ENCODE measurements at places on chromosomes 1 and 21. TPM values are rescaled to one million over a fixed set of nuclear protein-coding genes. Genes with fewer than 3 reads are reported as not detected.

The PIK3C2B gene
- total RNA-seq = 33.7 TPM

The UTS2 gene
- total RNA-seq = 1.3 TPM

The KLHDC7A gene
- total RNA-seq = not detected

- no peak for DNase-seq
Measured at GRCh38 chr1:16091296-16091695, 17.8 kb upstream of the FAM131C start.

- DNase-seq = peak; percentile 90
Measured at GRCh38 chr1:67850611-67851075, 17.4 kb upstream of the GNG12 start.

- DNase-seq = peak; percentile 3
Measured at GRCh38 chr1:48061162-48062136, 64.3 kb upstream of the TRABD2B start.

GRCh38 chr1:237553078-237553477 is 337.6 kb downstream of the ZP4 start:
- DNase-seq = no peak

DNA sequence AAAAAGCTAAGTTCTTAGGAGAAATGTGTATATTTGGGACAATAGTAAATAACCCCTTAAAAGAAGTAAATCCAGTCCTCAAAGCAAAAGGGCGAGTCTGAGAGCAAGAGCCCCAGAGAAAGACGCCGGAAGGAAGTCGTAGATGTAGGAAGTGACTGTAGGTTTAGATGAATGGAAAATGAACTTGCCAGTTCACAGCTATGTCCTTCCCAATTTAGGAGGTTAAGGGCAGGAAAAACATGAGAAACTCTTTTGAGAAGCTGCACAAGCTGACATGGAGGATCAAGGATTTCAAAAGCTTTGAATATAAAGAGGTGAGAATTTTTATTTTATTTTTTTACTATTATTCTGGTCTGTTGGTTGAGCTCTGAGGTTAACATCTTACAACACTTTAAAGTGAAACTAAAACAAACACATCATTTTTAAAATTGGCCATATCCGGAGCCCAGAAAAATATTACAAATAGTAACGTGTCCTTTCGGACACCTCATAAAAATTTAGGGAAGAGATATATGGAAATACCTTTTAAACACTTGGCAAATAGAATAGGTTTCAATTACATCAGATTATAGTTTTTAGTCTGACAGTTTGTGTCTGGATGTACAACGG is 1178.6 kb downstream of the MRPL39 start:
- DNase-seq = no peak

DNA sequence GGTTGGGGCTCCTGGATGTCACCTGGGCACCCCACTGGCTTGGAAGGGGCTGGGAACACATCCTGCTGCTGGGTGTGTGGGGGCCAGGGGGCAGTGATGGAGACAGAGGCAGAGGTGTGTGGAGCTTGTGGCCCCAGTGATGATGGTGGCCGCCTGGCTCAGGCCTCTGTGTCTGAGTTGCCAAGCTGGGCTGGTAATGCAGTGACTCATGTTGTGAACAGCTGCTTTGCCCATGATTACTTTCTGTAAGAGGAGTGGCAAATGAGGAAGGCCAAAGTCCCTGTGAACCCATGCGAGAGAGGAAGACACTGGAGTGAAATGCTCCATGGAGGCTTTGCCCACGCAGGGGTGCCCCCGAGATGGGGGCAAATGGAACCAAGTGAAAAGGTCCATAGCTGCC is 86.8 kb downstream of the KCNJ6 start:
- no peak for DNase-seq

DNA sequence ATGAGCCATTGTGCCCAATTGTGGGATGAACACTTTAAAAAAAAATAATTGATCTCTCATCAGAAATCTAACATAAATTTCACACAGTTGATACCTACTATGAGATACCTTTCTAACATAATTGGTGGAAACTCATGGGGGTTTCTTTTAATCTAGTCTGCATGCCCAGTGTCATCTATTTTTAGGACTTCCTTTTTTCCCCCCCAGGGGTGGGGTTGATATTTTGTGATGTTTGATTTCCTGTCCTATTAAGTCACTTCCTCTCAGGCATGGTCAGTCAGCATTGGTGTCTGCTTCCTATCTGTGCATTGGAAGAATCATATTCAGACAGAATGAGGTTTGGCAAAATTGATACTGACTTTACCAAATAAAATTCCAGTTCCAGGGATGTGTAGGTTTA is 21.5 kb downstream of the NFYC start:
- no peak for DNase-seq

DNA sequence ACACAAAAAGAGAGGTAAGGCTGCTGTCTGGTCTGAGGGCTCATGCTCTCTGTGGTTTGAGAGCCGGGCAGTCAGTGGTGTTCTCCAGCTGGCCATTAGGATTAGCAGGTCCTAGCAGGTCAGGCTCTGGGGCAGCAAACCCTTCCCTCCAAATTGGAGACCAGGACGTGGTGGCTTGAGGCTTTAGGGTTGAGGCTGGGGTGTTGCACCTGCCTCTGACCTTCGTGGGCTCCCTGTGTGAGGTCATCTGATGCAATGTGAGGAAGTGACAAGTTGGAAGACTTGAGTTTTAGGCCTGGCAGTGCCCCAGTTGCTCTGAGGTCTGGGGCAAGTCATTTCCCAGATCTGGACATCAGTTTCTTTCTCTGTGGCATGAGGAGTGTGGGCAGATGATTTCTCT is 24.4 kb downstream of the SZRD1 start:
- no peak for DNase-seq

DNA sequence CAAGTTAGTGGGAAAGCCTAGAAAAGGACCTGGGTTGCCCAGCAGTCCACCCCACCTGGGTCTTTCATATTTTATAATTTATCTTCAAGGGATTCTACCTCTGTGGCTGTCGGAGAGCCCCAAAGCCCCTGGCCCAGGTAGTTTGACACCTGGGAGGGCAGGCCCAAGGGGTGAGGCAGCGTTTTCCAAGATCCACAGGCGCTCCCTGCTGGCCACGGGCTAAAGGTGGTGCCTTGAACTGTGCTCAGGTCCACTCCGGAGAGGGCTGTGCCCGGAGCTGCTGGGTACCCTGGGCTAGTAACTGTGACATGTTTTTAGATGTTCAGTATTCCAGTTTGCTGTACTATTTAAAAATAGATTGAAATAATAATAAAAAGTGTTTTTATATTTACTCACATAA is 37.2 kb upstream of the CRNN start:
- no peak for DNase-seq

All from posterior vena cava (tissue), 2 donors.